ENCODE measurements at places on chromosomes 11 and 22. TPM values are rescaled to one million over a fixed set of nuclear protein-coding genes. Genes with fewer than 3 reads are reported as not detected.

Gene OR56A1
- not detected for polyA plus RNA-seq

Gene PPME1
- polyA plus RNA-seq = 42.7 TPM

Gene TXN2
- polyA plus RNA-seq = 110 TPM

Gene SLC37A2
- polyA plus RNA-seq = 2.4 TPM

Gene TTC17
- polyA plus RNA-seq = 182 TPM

Gene TALDO1
- 116 TPM for polyA plus RNA-seq

DNA sequence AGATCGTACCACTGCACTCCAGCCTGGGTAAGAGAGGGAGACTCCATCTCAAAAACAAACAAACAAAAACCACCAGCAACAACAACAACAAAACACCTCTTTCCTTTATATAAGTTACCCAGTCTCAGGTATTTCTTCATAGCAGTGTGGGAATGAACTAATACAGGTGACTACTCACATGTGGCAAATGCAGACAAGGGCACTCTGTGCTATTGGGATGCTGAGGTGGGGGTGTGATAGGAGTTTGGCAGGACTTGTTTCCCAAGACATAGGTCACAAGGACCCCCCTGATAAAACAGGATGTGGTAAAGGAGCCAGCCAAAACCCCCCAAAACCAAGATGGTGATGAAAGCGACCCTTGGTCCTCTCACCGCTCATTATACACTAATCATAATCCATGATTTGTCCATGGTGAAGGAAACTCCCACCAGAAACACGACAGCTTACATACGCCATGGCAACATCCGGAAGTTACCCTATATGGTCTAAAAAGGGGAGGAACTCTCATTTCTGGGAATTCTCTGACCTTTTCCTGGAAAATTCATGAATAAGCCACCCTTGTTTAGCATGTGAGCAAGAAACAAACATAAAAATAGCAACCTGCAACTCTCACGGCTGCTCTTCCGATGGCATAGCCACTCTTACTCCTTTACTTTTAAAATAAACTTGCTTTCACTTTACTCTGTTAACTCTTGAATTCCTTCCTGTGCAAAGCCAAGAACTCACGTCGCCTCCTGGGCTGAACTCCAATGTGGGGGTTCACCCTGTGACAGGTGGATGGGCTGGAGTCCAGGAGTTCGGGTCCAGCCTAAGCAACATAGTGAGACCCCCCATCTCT, 18.8 kb upstream of the INCENP start:
- DNase-seq = peak; percentile 67

- no peak for DNase-seq
Measured at GRCh38 chr11:68312780-68313573, 586 bp downstream of the LRP5 start.

DNA sequence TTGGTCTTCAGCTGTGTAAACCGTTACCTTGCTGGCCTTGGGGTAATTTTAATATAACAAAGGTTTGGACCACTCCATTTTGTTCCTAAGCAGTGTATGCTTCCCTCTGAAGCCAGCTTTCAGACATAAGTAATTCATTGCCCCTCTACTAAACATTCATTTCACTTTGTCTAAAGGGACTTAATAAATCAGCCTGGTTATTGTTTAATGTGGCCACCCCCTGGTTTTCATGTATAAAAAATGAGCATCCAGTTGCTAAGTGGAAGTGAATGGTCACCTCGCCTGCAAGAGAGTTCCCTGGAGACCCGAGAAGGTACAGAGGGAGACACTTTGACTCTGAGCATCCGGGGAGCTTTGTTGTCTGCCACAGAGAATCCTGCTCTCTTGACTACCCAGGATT, 3.9 kb downstream of the ABTB2 start:
- DNase-seq = no peak

DNA sequence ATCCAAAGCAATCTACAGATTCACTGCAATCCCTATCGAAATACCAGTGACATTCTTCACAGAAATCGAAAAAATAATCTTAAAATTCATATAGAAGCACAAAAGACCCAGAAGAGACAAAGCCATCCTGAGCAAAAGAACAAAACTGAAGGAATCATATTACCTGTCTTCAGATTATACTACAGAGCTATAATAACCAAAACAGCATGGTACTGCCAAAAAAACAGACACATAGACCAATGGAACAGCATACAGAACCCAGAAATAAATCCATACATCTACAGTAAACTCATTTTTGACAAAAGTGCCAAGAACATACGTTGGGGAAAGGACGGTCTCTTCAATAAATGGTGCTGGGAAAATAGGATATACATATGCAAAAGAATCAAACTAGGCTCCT, 18.9 kb downstream of the RRP8 start:
- DNase-seq = no peak

- DNase-seq = no peak
Measured at GRCh38 chr11:114001416-114001815, 26.5 kb downstream of the HTR3A start.

DNA sequence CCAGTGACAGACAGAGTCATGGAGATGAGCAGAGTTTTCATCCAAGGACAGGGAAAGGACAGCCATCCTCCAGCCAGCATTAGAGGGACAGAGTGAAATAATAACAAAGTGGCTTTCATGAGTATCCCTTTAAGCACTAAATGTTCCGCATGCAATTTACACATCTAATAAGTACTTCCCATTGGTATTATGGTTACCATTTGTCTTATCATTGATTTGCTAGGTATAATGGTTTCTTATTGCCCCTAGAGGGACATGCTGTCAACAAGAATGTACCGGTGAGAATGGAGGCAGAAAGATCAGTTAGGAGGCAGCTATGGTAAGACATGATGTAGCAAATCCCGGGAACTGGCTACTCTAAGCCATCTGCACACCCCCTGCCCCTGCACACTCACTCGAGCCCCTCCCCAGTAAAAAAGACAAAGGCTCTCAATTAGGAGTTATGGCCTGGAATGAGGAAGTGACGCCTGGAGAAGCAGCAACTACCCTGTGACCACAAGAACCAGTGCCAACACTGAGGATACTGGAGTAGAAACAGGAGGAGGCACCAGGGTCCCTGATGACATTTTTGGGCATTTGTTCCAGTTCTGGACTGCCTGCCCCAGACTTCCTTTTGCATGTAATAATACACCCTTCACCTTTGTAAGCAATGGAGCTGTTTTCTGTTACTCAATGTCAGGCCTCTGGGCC, 30.2 kb upstream of the HMGXB4 start:
- no peak for DNase-seq

- no peak for DNase-seq
Measured at GRCh38 chr22:27378995-27379394, 422.6 kb downstream of the MN1 start.

DNA sequence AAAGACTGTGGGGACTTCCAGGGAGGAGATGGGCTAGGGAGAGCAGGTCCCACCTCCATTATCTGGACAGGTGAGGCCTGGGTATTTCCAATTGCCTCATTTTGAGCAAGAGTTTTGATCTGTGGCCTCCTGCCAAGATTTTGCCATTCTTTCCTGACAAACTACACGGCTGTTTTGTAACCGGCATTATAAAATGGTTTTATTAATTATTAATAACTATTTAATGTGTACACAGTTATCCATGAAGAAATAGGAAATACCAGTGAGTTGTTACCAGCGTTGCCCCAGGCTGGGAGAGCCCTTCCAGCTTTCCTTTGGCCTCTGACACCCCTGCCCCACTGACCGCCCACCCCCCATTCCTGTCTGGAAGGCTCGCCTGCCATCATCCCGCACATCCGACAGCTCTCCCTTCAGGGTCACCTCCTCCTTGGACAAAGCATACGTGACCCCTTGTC, 14.9 kb upstream of the SEC14L3 start:
- DNase-seq = peak; percentile 8

GRCh38 chr11:13552784-13553183, 57.0 kb upstream of the PTH start:
- no peak for DNase-seq

GRCh38 chr11:47466701-47467250, 17.8 kb upstream of the RAPSN start:
- DNase-seq = no peak

GRCh38 chr11:124405581-124405980, 6.8 kb upstream of the OR8B3 start:
- peak; percentile 7 for DNase-seq

GRCh38 chr11:34899633-34900016, 16.6 kb downstream of the APIP start:
- no peak for DNase-seq

GRCh38 chr11:3200388-3201111, 18.1 kb downstream of the MRGPRG start:
- DNase-seq = no peak

DNA sequence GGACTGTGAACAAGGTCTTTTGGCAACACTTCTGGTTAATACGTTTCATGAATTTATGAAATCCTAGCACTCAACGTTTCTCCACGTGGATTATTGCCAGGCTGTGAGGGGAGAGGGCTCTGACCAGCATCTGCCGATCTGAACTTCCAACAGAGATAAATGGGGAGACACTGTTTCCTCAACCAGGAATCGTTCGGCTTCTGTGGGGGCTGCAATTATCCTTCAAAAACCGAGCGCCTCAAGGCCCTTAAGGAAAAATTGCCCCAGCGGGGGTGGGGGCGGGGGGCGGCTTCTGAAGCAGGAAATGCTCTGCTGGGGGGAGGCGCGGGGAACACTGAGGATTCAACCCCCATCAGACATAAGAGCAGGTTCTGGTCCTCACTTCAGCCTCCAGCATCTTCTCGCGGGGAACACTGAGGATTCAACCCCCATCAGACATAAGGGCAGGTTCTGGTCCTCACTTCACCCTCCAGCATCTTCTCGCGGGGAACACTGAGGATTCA, 155.6 kb downstream of the BRD1 start:
- DNase-seq = no peak

DNA sequence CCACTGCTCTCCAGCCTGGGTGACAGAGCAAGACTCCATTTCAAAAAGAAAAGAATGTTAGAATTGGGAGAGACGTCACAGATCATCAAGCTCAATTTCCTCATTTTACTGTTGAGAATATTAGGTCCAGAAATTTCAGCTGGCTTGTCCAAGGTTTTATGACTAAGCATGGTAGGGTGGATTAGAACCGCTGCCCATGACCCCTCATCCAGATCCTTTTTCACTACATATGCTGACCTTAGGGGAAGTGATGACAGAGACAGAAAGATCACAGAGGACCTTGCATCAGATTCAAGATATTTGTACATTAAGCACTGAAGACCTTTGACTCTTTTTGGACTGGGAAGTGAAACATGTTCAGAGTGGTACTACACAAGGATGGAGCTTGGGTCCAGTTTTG, 134.5 kb downstream of the ADAMTS15 start:
- DNase-seq = no peak

- DNase-seq = no peak
Measured at GRCh38 chr11:1735271-1735670, 15.1 kb downstream of the IFITM10 start.

GRCh38 chr11:124886476-124886875, 11.2 kb downstream of the ROBO4 start:
- DNase-seq = no peak
